Heart right ventricle (tissue), 16 donors: ENCODE measurements at places on chromosomes 7 and 10.
A peak's percentile ranks its signal among the peaks of the same experiment; 100 is the strongest.

DNA sequence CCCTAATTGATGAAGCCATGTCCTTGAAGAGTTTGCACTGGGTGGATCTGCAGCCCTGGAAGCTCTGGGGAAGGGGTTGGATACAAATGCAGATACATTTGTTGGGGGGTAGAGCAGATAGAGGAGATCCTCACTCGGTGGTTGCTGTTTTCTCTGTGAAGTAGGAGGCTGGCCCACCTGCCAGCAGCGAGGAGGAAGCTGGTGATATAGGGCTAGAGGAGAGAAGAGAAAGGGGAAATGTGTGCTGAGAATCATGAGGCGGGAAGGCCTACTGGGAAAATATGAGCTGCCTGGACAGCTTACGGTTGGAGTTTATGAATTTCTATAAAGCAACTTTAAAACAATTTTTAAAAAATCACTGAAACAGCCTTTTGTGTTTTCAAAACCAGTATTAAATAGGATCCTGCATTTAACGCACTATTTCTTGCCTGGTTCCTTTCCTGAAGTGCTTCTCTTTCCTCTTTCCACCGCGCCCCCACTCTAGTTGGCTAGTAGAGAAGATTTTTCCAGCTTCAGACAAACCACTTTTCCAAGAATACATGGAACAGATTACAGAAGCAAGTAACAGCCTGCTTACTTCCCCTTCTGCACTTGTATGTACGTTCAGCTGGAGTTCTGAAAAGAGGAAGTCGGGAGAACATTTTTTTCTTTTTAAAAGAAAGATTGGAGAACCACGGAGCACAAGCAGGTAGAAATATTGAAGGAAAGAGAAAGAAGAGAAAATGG is 100.6 kb upstream of the GLCCI1 start:
- peak; percentile 27 for DNase-seq

GRCh38 chr7:131859147-131859821 is 302.9 kb upstream of the PODXL start:
- peak; percentile 49 for DNase-seq

DNA sequence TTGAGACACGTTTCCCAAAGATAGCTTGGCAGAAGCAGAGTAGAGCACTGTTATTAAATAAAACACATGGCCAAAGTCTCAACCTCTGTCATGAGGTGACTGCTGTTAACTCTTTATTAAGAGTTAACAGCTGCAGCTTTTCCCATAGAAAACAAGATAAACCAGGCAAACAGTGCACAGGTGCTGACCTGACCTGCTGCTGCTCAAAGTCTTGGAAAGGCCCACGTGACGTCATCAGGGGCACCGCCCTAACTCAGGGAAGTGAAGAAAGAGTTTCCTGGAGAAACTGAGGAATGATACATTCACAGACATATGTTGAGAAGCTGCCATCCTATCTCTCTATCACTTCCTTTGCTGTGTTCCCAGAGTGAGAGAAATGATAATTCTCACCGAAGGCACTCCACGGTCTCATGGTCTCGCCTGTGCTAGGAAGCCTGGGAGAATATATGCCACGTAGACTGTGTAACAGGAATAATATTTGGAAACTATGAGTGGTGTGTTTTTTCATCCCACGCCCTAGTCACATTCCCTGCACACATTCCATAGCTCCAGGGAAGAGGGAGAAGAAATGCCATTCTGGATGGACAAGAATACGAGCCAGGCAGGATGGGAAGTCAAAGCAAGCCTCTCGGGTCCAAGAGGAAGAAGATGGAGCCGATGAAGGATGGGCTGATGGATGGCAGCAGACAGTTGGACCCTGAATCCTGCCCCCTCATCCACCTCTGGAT is 146.2 kb upstream of the NFE2L3 start:
- no peak for DNase-seq

DNA sequence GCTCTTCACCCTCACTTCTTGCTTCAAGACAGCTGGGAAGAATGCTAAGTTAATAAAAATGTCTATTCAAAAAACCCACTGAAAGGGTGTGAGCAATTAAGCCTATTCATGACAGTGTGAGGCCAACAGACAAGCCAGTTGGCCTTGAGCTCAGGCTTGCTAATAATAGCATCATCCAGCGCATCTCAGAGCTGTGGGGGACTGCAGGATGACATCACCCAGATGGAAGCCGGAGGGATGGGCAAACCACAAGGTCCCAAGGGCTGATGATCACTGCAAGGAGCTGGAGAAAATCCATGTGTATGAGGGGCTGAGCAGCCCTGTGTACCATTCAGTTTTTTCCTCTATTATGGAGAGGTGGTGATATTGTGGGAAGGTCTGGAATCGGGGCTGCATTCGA is 770.4 kb downstream of the TNS3 start:
- DNase-seq = peak; percentile 72

GRCh38 chr7:17931069-17931468 is 9.2 kb downstream of the SNX13 start:
- no peak for DNase-seq
